ENCODE measurements at places on chromosomes 7 and 10. TPM values are rescaled to one million over a fixed set of nuclear protein-coding genes. Genes with fewer than 3 reads are reported as not detected.

Gene ARHGAP12
- total RNA-seq = 58.0 TPM

Gene PLPP4
- total RNA-seq = 52.1 TPM

Gene CTNNA3
- not detected for total RNA-seq

Gene RP9
- total RNA-seq = 13.0 TPM

Gene ENO4
- 0.15 TPM for total RNA-seq

Gene TAS2R5
- 1.00 TPM for total RNA-seq

Gene PLA2G12B
- not detected for total RNA-seq

Gene ELMO1
- total RNA-seq = 0.33 TPM

Gene DOCK4
- total RNA-seq = 10.5 TPM

Gene HMX2
- not detected for total RNA-seq

Gene SUN3
- total RNA-seq = not detected

Gene COBL
- 9.3 TPM for total RNA-seq

Gene ANXA8
- total RNA-seq = 0.15 TPM

Gene TWNK
- 3.4 TPM for total RNA-seq

Gene CC2D2B
- total RNA-seq = 0.15 TPM

Gene CYP3A4
- not detected for total RNA-seq

Gene CYP2C8
- total RNA-seq = under 0.01 TPM

Gene AKR1C4
- total RNA-seq = not detected

Gene ACTL6B
- not detected for total RNA-seq

Gene MYO1G
- total RNA-seq = under 0.01 TPM

Gene LLCFC1
- not detected for total RNA-seq

Gene NKX6-2
- total RNA-seq = not detected

Gene PRLHR
- not detected for total RNA-seq

Gene ADAM12
- total RNA-seq = 8.7 TPM

Gene COMTD1
- 12.0 TPM for total RNA-seq

Gene PKD1L1
- total RNA-seq = under 0.01 TPM

Gene DEPP1
- total RNA-seq = 2.5 TPM

Gene LIPK
- not detected for total RNA-seq

Gene MUC12
- 0.69 TPM for total RNA-seq

Gene HMX3
- not detected for total RNA-seq

Gene TMEM176B
- 0.15 TPM for total RNA-seq

Gene ABCB1
- 0.67 TPM for total RNA-seq

Gene SLC26A5
- under 0.01 TPM for total RNA-seq

Gene ZNF32
- 27.3 TPM for total RNA-seq

Gene TBX20
- not detected for total RNA-seq

Gene TMEM178B
- total RNA-seq = 0.36 TPM

Gene DHTKD1
- 27.9 TPM for total RNA-seq

Gene PHKG1
- 0.15 TPM for total RNA-seq

Gene NOLC1
- 106 TPM for total RNA-seq

Gene CPXM2
- total RNA-seq = 0.31 TPM

Gene KCNH2
- not detected for total RNA-seq

Gene HEPACAM2
- total RNA-seq = not detected

Gene MMD2
- not detected for total RNA-seq

Gene SLC26A4
- 0.33 TPM for total RNA-seq

Gene CHRM2
- total RNA-seq = not detected

Gene PCLO
- total RNA-seq = under 0.01 TPM

Gene PTPN20
- total RNA-seq = not detected

Gene CYP2C19
- total RNA-seq = not detected

Gene DPP6
- total RNA-seq = 1.1 TPM

Gene TMEM236
- total RNA-seq = 0.77 TPM

Gene ASZ1
- not detected for total RNA-seq

Gene C10orf71
- not detected for total RNA-seq

Gene TLX1
- not detected for total RNA-seq
